ENCODE measurements at places on chromosomes 1 and 21. TPM values are rescaled to one million over a fixed set of nuclear protein-coding genes. Genes with fewer than 3 reads are reported as not detected.

Gene BATF3
- total RNA-seq: 2.3 TPM

Gene PTAFR
- 1.6 TPM for total RNA-seq

Gene TSACC
- total RNA-seq: 0.27 TPM

Gene SLFNL1
- 0.58 TPM for total RNA-seq
